ENCODE measurements at places on chromosomes 16 and 17.

DNA sequence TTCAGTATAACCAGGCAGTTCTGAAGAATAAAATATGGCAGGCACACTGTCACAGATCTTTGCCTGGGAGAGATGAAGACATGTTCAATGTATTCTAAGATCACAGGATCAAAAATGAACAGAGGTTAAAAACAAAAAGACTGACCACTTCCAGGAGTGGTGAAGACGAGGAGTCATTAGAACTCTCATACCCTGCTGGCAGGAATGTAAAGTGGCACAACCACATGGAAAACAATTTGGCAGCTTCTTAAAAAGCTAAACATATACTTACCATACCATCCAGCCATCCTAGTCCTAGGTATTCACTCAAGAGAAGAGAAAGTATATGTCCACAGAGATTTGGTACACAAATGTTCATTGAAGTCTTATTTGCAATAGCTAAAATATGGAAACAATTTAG lies 406.3 kb downstream of the NPIPA8 start:
- DNase-seq: no peak

GRCh38 chr16:24986512-24987303 lies 28.5 kb downstream of the ARHGAP17 start:
- no peak for DNase-seq

DNA sequence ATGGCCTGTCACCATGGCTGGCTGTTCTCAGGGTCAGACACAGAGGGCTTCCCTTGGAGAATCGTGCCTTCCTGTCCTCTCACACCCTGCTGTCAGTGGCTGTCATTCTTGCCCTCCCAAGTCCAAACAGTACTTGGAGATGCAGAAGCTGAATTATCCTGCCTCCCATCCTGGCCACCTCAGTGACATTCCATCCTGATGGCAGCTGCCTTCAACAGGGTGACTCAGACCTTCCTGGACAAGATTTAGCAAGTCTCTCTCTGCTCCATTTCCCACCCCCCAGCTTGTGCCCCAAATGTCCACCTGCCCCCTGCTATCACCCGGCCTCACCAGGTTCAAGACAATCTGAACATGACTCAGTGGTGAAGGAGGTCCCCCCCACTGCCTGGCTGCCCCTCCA lies 4.8 kb upstream of the KRT36 start:
- DNase-seq: no peak

- DNase-seq: no peak
Observed at GRCh38 chr17:7502987-7503386, 18.8 kb downstream of the POLR2A start.

- DNase-seq: no peak
Observed at GRCh38 chr17:38327936-38328335, 15.8 kb downstream of the GPR179 start.

DNA sequence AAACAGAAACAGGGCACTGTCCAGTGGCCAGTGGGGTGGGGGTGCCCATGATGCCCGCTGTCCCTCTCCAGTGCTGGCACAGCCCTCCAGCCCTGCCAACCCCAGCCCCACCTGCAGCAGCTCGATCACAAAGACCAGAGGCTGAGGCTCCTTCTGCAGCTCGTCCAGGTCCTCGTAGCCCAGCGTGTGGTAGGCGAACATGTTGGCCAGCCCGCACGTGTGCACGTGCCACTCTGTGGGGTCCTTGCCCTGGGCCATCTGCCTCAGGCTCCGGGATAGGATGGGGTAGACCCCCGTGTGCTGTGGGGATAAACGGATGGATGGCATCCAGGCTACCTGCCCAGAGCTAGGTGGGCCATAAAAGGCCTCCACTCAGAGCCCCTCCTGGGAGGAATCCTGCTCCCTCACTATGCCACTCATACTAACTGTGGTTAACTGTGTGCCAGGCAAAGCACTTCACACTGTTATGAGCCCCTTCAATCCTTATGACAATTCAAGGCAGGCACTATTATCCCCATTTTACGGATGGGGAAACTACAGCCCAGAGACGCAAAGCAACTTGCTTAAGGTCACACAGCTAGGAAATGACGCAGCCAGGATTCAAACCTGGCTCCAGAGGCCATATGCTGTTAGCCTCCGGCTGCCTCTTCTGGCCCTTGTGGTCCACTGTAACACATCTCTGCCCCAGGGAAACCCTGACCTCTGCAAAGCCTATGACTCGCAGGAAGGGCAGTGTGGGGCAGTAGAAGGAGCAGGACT lies 6.5 kb downstream of the AIPL1 start:
- no peak for DNase-seq

- no peak for DNase-seq
Observed at GRCh38 chr17:78418326-78419026, 40.0 kb downstream of the PGS1 start.
